ENCODE measurements at places on chromosomes 7 and 10. TPM values are rescaled to one million over a fixed set of nuclear protein-coding genes. Genes with fewer than 3 reads are reported as not detected.

DNA sequence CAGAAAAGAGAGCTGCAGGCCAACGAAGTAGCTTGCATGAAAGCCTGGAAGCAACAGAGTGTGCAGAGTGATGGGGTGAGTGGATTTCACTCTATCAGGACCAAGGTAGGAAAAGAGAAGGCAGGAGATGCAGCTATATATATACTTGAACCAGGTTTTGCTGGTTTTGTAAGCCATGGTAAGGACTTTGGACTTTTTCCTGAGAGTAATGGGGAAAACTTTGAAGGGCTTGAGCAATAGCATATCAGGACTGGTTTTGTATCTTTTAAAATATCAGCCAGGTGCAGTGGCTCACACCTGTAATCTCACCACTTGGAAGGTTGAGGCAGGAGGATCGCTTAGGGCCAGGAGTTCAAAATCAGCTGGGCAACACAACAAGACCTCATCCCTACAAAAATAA, 120.6 kb upstream of the NRP1 start:
- no peak overlapping the region for H3K27ac ChIP-seq
- DNase-seq: no peak
- H3K27me3 ChIP-seq: no peaks in the 10 kb centered on the region
- no peak overlapping the region for H3K4me3 ChIP-seq

- no peak for DNase-seq
- H3K27ac ChIP-seq: no peak within 1 kb of the TSS
- H3K27me3 ChIP-seq: no peaks in the 10 kb centered on the region
- H3K36me3 ChIP-seq: no peaks in the 10 kb centered on the region
Observed at GRCh38 chr7:107803009-107803610, at the start of gene SLC26A3. Gene SLC26A3 (minus strand): TSS chr7:107803223. CDS start chr7:107794509, 8,714 bp downstream.

DNA sequence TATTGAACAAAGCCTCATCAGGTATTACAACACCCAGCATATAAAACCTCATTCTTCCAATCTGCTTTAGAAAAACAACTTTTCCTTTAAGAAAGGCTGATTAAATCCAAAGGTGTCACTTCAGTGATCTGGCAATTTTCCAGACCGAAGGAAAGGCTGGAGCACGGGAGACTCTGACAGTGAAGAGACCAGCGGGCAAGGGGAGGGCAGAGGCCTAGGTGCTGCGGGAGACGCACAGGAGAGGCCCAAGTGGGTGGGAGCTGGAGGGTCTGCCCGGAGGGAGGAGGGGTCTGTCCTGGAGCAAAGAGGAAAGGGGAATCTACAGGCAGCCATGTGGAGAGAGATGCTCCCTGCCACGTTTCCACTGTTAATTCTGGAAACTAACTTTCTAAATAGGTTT, 24.3 kb upstream of the PPP2R2D start:
- no peak overlapping the region for H3K4me3 ChIP-seq
- no peak overlapping the region for H3K27ac ChIP-seq
- no peaks in the 10 kb centered on the region for H3K4me1 ChIP-seq
- DNase-seq: no peak
- H3K36me3 ChIP-seq: no peaks in the 10 kb centered on the region

DNA sequence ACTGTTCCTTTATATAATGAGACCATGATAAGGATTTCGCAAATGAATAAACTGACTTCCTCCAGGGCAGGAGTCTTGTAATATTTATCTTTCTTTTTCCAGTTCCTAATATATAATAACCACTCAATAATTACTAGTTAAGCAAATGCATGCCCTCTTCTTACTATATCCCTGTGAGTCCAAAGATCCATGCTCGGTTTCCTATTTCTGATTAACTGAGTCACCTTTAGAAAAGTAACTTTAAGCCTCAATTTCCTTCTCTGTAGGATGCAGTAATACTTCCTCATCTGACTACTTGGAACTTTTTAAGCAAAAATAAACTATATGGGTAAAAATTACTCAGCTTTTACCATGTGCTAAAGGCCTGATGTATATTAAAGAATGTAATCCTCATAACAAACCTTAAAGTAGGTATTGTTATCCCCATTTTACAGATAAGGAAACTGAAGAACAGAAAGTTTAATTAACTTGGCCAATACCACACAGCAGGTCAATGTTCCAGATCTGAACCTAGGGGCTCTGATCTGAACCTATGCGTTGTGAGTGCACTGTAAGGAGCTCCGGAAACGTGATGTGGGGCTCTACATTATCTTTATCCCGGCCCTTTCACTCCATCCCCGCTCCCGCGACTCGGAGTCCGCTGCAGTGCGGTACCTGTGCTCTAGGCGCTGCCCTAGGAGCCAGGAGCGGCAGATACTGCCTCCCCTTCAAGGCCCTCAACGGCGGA, 458 bp downstream of the COX15 start:
- H3K36me3 ChIP-seq: peaks cover 16% of the 10 kb centered on the region
- peak overlapping the region; percentile 91 for H3K27ac ChIP-seq
- no peak for DNase-seq
- peak overlapping the region; percentile 82 for H3K4me3 ChIP-seq

- H3K4me3 ChIP-seq: no peak overlapping the region
- no peaks in the 10 kb centered on the region for H3K36me3 ChIP-seq
- H3K27ac ChIP-seq: no peak overlapping the region
- H3K27me3 ChIP-seq: no peaks in the 10 kb centered on the region
- peaks cover 9% of the 10 kb centered on the region for H3K4me1 ChIP-seq
Observed at GRCh38 chr7:69699931-69700330, 101.7 kb downstream of the AUTS2 start.

DNA sequence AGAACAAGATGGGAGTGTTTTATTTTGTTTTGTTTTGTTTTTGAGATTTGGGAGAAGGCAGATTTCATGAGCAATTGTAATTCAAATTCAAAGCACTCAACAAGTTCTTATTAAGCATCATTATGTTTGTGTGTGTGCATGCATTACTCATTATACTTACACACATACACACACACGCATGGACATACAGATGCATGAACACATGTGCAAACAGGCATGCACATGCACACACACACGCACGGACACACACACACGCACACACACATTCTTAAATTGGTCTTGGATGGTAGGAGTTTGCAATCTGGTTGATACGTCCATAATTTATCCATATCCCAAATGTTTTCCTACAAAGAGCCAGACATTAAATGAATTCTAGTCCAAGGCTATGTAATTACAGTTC, 702.8 kb downstream of the INHBA start:
- DNase-seq: no peak
- no peak overlapping the region for H3K27ac ChIP-seq
- H3K36me3 ChIP-seq: no peaks in the 10 kb centered on the region
- no peaks in the 10 kb centered on the region for H3K27me3 ChIP-seq

GRCh38 chr7:94154858-94155257, 150.7 kb upstream of the BET1 start:
- H3K27me3 ChIP-seq: no peaks in the 10 kb centered on the region
- DNase-seq: no peak
- no peak overlapping the region for H3K27ac ChIP-seq
- no peaks in the 10 kb centered on the region for H3K36me3 ChIP-seq

GRCh38 chr10:86293396-86293791, 73.2 kb downstream of the GRID1 start:
- H3K4me1 ChIP-seq: no peaks in the 10 kb centered on the region
- no peak overlapping the region for H3K27ac ChIP-seq
- H3K36me3 ChIP-seq: no peaks in the 10 kb centered on the region

- H3K4me3 ChIP-seq: no peak overlapping the region
- no peaks in the 10 kb centered on the region for H3K36me3 ChIP-seq
- H3K27ac ChIP-seq: no peak overlapping the region
- DNase-seq: no peak
- no peaks in the 10 kb centered on the region for H3K27me3 ChIP-seq
Observed at GRCh38 chr10:93875032-93875358, 18.8 kb upstream of the SLC35G1 start.

DNA sequence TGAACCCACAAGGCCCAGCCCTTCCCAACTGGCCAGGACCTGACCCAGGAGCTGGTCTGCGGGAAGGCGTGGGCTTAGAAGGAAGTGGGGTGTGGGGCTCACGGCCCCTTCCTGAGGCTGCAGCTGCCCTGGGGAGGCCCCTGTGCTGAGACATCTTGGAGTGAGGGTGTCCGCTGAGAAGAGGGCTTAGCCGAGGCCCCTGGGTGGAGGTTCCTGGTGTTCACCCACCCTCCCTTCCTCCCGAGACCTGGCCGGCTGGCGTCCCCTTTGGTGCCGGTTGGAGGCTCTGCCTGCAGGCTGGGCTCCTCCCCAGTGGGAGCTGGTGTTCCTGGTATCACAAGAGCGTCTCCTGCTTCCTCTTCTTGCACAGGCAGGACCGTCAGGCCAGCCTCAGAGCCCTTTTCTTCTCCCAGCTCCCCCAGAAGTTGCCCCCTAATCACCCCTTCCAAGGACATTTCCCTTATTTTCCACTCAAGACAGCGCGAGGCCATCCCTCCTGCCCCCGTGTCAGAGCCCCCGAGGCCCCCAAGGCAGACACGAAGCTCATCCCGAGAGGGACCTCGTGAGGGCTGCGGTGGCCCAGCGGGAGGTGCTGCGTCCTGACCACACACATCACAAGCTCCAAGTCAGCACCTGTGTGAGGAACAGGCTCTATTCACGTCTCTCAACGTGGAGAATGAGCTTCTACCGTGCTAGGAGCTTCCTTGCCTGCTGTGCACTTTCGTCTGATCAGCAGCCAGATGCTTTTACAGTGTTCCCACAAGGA, 25.1 kb upstream of the FAM20C start:
- H3K27me3 ChIP-seq: peaks cover 26% of the 10 kb centered on the region
- H3K27ac ChIP-seq: no peak overlapping the region
- no peak overlapping the region for H3K4me3 ChIP-seq
- peaks cover 2% of the 10 kb centered on the region for H3K4me1 ChIP-seq
- DNase-seq: no peak

DNA sequence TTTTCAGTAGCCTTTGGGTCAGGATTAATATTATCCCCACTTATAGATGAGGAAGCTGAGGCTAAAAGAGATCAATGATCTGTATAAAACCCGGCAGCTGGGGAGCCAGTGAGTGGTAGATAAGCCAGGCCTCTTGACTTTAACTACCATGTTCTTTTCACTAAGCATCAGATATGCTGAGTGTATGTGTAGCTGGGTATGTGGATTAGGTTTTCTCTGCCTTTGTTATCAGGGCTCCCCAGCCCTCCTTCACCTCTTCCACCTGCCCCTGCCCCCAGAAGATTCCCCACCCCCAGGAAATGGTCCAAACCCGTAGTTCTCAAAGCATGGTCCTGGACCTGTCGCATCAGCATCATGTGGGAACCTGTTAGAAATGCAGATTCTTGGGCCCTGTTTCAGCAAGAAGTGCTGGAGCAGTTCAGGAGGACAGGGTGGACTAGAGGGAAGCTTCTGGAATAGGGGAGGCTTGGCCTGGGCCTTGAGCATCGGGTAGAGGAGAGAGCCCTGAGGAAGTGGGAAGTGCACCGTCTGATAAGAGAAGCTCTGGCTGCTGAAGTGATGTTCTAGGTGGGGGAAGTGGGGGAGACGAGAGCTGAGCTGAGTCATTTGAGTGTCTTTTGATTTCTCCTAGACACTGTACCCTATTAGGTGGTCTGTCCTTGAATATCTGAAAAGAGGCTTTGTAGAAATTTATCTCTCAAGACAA, 101.3 kb downstream of the HIF1AN start:
- H3K4me1 ChIP-seq: no peaks in the 10 kb centered on the region
- no peak overlapping the region for H3K4me3 ChIP-seq
- no peak overlapping the region for H3K27ac ChIP-seq
- H3K27me3 ChIP-seq: peaks cover 58% of the 10 kb centered on the region

DNA sequence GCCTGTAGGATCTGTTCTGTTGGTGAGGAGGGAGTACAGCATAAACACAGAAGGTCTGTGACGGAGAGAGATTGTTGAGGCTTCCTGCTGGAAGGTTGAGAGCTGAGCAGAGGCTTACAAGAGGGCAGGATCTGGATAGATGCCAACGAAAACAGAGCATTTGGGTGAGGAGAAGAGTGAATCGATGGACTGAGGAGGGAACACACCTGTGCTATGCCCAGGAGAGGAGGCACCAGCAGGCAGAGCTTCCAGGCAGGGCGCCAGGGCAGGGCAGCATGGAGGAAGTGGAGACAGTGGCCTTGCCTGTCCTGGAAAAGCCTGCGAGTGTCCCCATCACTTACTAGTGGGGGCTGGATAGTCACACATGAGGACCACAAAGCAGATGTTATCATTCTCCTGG, 282.9 kb downstream of the PAXIP1 start:
- H3K4me3 ChIP-seq: no peak overlapping the region
- H3K27me3 ChIP-seq: no peaks in the 10 kb centered on the region
- no peaks in the 10 kb centered on the region for H3K4me1 ChIP-seq
- no peak for DNase-seq

DNA sequence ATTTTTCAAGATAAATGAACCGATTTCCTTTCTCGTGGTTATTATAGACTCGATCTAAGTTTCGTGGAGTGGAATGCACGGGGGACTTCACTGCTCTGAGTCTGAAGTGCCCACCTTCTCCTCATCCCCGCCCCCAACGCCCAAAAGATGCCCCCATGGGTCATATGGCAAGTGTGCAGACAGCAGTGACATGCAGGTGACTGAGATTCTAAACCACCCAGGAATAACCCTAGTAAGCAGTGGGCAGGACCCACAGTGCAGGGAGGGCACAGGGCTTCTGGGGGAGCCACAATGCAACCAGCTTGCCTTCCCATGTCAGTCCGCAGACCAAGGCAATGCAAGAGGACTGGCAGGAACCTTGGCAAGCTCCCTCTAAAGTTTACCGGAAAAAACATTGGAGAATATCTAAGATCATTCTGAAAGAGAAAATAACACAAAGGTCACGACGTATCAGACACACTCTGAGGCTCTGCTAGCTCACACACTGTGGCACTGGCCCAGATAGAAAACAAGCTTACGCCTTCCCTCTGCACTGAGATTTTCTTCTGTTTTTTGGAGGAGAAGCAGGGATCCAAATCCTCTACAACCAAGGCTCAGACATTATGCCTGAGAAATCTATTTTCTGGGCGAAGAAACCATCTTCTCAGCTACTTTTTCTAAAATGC, 239.6 kb downstream of the MAD1L1 start:
- H3K27me3 ChIP-seq: no peaks in the 10 kb centered on the region
- no peak overlapping the region for H3K4me3 ChIP-seq
- H3K36me3 ChIP-seq: peaks cover under 1% of the 10 kb centered on the region
- peaks cover 12% of the 10 kb centered on the region for H3K4me1 ChIP-seq

GRCh38 chr10:72089618-72090017, 1.3 kb upstream of the SPOCK2 start:
- no peak overlapping the region for H3K4me3 ChIP-seq
- H3K27ac ChIP-seq: no peak overlapping the region
- DNase-seq: no peak
- peaks cover 21% of the 10 kb centered on the region for H3K36me3 ChIP-seq
- peaks cover 48% of the 10 kb centered on the region for H3K4me1 ChIP-seq
- H3K27me3 ChIP-seq: no peaks in the 10 kb centered on the region

DNA sequence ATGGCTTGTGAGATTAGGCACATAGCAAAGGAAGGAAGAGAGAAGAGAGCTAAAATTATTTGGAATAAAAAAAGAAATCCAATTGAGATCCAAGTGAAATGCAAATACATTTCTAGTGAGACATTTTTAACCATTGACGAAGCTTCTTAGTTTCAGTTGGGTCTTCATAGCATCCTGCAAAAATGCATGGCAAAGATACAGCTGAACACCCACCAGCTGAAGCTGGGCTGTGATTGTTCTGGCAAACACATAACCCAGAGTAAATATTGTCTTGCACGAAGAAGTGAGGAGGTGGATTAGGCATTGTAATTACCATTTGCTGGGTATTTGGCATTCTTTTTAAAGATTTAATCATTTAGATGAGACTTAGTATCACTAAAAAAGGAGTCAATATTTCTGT, 409.4 kb downstream of the GRM8 start:
- H3K4me3 ChIP-seq: no peak overlapping the region
- no peaks in the 10 kb centered on the region for H3K36me3 ChIP-seq
- DNase-seq: no peak

FAM25A gene
- polyA plus RNA-seq: 26.9 TPM

SMKR1 gene
- polyA plus RNA-seq: 1.2 TPM

HOXA2 gene
- 3.9 TPM for polyA plus RNA-seq

OR6V1 gene
- polyA plus RNA-seq: 0.02 TPM
